ENCODE measurements at places on chromosomes 5 and 9.

- no peak for DNase-seq
These were observed 95.2 kb downstream of the TMEM232 start for GRCh38 chr5:110631236-110631635.

DNA sequence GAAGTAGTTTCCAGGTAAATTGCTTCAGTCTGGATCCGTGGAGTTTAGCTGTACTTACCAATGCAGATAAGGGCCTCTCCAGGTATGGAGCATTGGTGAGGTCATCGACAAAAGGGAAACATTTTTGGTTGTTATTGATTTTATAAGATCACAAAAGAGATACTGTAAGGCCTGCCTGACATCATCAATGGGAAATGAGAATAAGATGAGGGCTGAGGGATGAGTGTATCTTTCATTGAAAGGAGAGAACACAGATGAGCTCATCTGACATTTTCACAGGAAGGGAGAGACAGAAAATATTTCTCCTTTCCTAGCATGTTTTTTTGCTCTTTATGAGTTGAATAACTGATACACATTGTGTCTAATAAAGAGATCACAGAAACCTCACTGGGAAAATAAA is 233.6 kb downstream of the SAXO1 start:
- no peak for DNase-seq

- no peak for DNase-seq
These were observed 161.0 kb upstream of the TUT7 start for GRCh38 chr9:86515221-86515620.

DNA sequence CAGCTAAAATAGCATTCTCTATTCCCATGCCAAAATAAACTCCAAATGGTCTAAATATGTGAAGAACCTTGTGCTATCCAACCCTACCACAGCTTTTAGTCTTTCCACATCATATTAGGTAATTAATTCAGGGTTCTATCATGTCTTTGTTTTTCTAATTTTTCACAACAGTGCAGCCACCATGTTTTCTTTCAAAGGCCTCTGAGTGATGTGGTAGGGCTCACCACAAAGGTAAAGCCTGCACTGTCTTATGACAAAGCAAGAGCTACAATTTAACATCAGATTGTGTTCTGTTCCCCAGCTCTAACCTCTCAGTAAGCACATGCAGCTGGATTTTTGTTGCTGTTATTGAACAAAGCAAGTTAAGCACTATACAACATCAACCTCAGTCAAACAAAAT is 52.4 kb downstream of the MEF2C start:
- DNase-seq, result no peak

DNA sequence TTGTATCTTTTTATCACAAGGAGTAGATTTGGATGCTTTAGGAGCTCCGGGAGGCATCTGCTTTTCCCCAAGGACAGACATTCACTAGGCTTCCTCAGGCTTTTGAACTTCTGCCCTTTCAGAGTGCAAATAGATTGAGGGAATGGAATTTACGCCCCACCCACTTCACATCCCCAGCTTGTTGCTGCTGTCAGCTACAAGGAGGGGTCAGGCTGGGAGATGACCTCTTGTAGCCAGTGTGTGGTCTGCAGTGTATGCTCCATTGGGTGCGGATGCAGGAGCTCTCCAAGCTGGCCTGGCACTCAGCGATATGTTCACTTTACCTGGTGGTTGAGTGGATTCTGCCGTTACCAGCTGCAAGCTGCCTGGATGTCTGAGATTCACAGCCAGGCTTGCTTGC is 6.4 kb downstream of the TNFSF15 start:
- peak; percentile 65 for DNase-seq

DNA sequence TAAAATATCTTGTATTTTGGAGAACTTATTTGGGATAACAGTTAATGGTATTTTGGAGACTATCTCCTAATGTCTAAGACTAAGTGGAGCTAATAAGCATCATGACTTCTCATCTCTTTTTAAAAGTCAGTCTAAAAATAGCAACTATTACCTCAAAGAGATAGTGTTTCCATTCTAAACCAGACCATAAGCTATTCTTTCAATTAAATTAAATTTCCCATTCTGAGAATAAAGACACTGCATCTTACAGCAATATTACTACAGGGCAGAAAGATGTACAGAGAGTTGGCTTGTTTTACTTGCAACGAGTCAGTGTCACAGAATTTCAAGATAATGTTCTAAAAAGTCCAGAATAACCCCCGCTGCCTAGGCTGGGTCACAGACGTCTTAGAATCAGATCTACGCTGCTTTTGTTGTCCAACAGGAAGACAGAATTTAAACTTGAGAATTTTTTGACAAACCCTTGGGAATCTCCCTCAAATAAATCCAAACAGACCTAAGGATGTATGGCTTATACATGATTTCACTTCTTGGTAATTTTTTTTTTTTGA is 98.9 kb downstream of the USP20 start:
- DNase-seq, result no peak

GRCh38 chr5:157280927-157281326 is 15.0 kb downstream of the CYFIP2 start:
- no peak for DNase-seq

DNA sequence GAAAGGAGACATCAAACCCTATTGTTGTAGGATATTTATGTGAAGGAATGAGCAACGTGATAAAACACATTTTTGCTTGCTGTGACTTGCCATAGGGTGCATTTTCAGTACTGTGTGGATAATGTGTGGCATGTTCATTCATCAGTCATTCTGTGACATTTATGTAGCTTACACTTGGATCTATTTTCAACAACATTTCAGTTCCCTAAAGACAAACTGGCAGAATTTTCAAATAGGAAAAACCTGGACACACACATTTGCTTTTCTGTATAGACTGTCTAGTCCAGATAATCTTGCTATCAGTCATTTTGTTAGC is 127.7 kb downstream of the TMC1 start:
- DNase-seq, result no peak

GRCh38 chr5:134547999-134548658 is 22.7 kb downstream of the JADE2 start:
- no peak for DNase-seq

- no peak for DNase-seq
These were observed 28.4 kb downstream of the MTX3 start for GRCh38 chr5:79962575-79963222.

DNA sequence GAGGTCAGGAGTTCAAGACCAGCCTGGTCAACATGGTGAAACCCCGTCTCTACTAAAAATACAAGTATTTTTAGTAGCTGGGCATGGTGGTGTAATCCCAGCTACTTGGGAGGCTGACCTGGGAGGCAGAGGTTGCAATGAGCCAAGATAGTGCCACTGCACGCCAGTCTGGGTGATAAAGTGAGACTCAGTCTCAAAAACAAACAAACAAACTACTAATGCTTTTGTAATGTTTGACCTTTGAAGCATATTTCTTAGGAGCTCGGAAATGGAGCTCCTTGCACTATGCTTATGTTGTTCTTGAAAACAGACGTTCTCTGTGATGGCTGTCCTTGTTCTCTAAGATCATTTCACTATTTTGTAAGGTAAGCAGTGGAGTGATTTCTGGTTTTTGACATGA is 6.0 kb downstream of the F2RL2 start:
- DNase-seq, result no peak

- DNase-seq, result no peak
These were observed 145.4 kb downstream of the GADD45G start for GRCh38 chr9:89750117-89750791.

All from HuH-7 (cell line).